Activated naive CD4-positive, alpha-beta T cell treated with anti-CD3 and anti-CD28 coated beads for 36 hours (primary cell): ENCODE measurements at places on chromosomes 7 and 10.

DNA sequence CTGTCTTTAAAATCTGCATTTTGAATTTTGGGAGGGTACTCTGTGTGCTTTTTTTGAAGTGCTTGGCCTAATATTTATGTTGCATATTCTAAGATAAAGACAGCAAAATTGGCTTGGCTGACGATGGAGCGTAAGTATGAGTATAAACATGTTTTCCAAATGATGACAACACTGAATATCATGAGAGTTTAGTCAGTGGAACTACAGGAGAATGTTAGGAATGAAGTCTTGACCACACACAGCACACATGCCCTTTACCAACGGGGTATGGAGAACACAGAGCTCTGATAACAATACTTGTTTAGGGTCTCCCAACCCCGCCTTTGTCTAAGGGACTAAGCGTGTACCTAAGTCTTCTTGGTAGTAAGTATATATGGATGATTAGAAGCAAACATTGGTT lies 253.9 kb upstream of the FZD8 start:
- no peak overlapping the region for H3K27ac ChIP-seq
- no peaks in the 10 kb centered on the region for H3K4me1 ChIP-seq
- no peak overlapping the region for H3K4me3 ChIP-seq
- H3K36me3 ChIP-seq, result no peaks in the 10 kb centered on the region
- no peak for DNase-seq
- H3K27me3 ChIP-seq, result no peaks in the 10 kb centered on the region

- no peaks in the 10 kb centered on the region for H3K27me3 ChIP-seq
- no peaks in the 10 kb centered on the region for H3K36me3 ChIP-seq
- no peak overlapping the region for H3K4me3 ChIP-seq
- H3K27ac ChIP-seq, result no peak overlapping the region
- no peak for DNase-seq
- H3K4me1 ChIP-seq, result no peaks in the 10 kb centered on the region
These were observed 72.0 kb upstream of the PARD3 start for GRCh38 chr10:34886906-34887642.

DNA sequence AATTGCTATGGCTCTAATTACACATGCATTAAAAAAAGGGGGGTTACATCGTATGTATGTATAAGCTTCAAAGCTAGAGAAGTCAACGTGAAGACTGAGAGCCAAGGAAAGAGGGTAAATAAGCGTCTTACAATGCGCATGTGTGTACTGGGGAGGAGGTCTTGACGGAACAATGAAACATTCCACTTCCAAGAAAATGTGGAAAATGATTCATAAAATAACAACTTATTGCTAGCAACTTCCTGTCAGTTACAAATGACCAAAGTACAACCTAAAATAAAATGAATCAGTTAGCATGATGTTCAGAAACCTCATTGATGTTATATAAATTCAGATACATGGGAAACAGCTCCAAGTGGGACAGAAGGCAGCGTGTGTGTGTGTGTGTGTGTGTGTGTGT lies 104.1 kb upstream of the RHEB start:
- DNase-seq, result no peak
- H3K4me3 ChIP-seq, result no peak overlapping the region
- peaks cover 24% of the 10 kb centered on the region for H3K4me1 ChIP-seq
- no peaks in the 10 kb centered on the region for H3K27me3 ChIP-seq

GRCh38 chr10:89471110-89471809 lies 56.9 kb downstream of the IFIT5 start:
- no peak for DNase-seq
- no peaks in the 10 kb centered on the region for H3K36me3 ChIP-seq
- H3K27ac ChIP-seq, result no peak overlapping the region
- no peaks in the 10 kb centered on the region for H3K4me1 ChIP-seq
